GM13977 (cell line): ENCODE measurements at places on chromosomes 11 and 22.

DNA sequence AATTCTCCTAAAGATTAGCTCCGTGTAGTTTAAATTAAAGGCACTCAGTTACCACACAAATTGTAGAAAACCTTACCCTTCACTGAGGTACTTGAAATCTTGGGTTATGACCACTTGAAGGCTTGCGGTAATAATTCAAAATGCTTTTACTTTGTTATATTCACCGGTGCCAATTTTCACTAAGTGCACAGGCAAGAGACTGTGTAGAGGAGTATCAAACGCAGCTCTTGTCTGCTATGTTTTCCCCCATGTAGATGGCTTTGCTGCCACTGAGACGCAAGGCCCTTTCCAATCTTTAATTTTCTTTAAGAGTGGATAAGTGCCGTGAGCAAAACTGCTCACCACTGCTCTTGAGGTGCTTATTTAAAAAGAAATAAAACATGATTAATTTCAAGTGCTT lies 155.8 kb downstream of the CADM1 start:
- no peak for DNase-seq

DNA sequence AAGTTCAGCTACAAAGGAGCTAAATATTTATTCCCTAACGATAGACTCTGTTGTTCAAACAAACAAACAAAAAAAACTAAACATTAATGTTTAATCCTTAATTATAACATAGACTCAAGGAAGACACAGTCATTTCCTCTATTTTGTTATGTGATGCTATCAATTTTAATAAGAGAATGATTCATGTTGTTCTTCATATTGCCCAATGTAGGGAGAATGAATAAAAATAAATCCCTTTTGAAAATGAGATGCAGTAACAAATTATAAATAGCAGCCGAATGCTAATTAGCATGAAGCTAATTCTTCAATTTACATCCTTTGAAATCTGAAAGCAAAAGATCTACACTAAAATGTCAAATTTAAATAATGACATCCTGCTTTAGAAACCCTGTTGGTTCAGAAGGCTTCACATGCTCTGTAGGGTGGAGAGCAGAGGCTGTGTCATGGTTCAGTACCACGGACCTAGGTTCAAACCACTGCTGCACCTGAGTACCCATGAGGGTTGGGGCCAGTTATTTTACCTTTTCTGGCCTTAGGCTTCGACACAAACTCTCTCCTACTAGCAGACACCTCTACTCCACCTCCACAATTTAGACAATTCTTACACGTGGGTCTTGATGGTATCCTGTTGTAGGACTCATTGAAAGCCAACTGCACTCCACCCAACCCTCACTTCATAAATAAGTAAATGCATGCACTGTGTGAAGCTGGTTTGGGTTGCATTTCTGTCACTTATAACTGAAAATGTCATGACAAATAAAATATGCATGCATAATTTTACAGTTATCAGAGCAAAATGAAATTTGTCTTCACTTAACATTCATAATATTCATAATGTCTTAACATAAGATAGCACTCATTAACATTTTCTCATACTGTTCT lies 89.0 kb downstream of the RRAS2 start:
- DNase-seq, result no peak

DNA sequence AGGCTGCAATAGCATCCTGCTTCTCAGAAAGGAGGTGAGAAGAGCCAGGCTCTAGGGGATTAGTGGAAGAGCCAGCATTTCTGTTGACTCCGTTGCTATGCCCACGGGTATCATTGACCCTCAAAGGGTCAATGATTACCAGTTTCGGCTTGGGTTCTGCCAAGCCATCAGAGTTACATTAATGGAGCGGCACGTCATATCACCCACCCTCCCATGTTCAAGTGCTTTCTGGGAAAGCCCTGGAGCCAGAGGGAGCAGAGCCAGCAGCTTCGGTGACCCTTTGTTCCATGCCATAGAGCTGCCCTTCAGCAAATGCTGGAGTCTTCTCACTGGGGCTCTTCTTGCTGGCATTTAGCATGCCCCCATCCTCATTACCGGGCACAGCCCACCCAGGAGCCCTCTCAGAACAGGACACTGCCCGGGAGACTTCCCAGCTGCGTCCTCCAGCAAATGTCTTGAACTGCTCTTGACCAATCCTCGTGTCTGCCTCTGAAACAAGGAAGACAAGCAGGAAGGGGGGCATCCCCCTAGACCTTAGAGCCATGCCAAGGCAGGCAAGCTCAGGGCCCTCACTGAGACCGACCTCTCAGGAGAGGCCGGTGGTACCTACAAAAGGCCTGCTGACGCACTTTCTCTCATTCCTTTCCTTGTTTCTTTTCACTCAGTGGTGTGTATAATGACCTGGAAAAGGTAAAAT lies 14.6 kb downstream of the KCNJ1 start:
- no peak for DNase-seq

DNA sequence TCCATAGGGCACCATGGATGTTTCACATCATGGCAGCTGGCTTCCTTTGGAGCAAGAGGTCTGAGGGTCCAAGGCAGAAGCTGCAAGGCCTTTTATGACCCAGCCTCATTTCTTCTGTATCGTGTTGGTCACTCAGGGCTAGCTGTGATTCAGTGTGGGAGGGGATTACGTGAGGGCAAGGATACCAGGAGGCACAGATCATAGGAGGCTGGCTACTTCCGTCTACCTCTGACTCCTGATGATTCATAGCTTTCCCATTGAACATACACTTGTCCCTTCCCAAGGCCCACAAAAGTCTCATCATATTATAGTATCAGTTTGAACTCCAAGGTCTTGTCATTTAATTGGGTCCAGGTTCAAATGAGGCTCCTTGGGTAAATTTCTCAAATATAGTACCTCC lies 135.3 kb upstream of the ZBED5 start:
- DNase-seq, result no peak

GRCh38 chr11:11750017-11750878 lies 91.5 kb upstream of the USP47 start:
- no peak for DNase-seq

- peak; percentile 72 for DNase-seq
These were observed 54.0 kb downstream of the MIAT start for GRCh38 chr22:26711205-26711963.

DNA sequence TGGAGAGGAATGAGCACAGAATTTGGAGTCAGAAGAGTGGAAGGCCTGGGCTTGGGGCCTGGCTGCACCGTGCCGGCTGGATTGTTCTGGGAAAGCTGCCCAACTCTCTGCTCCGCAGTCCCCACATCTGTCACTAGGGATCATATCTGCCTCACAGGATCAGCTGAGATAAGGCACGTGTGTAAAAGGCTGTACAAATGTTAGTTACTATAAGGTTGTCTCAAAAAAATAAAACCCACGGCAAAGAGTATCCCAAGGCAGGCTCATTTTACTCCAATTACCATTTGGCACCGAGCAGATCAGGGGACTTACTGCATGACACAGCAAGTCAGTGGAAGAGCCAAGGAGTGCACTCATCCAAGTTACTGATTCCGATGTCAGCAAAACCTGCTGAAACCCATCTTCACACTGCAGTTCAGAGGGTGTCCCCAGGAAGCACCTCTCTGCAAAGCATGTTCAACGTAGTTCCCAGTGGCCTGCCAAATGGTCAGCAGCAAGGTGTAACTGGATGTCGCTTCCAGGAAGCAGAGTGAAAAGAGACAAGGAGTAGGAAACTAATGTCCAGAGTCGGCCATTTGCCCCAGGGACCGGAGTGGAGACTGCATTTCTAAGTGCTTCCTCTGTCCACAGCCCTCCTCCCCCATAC lies 18.1 kb upstream of the MRTFA start:
- DNase-seq, result no peak

- DNase-seq, result no peak
These were observed 12.9 kb downstream of the TSPAN32 start for GRCh38 chr11:2314525-2315394.

GRCh38 chr11:100515087-100515486 lies 172.0 kb upstream of the ARHGAP42 start:
- DNase-seq, result no peak

- DNase-seq, result no peak
These were observed 75.7 kb upstream of the SUSD2 start for GRCh38 chr22:24105631-24106030.

DNA sequence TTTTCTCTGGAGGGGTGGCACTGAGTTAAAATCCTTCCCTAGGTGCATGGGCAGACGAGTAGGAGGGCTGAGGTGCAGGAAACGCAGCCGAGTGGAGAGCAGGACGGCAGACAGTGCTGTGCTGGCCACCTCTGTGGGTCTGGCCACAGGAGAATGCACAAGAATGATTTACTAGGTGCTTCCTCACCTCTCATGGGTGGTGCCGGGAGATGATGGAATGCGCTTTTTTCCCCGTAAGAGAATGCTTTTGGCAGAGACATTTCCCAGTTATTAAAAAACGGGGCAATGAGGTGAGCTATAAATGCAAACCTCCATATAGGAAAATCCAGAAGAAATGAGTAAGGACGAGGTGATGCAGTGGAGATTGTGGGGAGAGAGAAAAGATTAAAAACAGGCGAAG lies 86.1 kb downstream of the ADAMTS15 start:
- no peak for DNase-seq

DNA sequence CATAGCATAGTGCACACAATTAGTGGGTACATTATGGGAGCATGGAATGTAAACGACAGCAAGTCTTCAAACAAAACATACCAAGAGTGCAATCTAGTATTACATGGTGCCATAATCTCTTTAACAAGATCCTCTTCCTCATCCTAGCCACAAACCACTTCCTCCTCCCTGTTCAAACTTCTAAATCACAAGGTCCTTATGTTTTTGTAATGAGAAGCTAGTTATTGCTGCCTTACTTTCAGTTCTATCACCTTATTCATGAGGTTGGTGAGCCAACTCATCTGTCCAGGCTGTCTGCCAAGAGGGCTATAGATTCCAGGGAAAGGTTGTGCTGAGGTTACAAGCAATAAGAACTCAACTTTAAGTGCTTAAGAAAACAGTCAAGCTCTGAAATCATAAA lies 195.4 kb upstream of the ARHGAP20 start:
- DNase-seq, result no peak

DNA sequence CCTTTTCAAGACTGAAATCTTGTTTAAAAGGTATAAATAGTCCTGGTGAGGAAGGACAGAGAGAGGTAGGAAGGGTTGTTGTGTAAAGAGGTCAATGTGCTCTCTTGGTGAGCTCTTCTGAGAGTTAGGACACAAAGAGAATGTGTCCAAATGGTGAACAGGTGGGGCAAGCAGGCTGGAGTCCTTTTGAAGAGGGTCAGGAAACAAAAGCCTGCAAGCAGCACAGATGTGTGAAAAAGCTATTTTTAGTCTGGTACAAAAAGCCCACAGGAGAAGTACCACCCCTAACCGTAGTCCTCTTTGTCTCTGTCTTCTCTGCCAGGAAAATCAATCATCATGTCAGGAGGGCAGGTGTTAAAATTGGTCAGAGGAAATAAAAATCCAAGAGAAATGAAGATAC lies 54.4 kb upstream of the SYN3 start:
- no peak for DNase-seq

DNA sequence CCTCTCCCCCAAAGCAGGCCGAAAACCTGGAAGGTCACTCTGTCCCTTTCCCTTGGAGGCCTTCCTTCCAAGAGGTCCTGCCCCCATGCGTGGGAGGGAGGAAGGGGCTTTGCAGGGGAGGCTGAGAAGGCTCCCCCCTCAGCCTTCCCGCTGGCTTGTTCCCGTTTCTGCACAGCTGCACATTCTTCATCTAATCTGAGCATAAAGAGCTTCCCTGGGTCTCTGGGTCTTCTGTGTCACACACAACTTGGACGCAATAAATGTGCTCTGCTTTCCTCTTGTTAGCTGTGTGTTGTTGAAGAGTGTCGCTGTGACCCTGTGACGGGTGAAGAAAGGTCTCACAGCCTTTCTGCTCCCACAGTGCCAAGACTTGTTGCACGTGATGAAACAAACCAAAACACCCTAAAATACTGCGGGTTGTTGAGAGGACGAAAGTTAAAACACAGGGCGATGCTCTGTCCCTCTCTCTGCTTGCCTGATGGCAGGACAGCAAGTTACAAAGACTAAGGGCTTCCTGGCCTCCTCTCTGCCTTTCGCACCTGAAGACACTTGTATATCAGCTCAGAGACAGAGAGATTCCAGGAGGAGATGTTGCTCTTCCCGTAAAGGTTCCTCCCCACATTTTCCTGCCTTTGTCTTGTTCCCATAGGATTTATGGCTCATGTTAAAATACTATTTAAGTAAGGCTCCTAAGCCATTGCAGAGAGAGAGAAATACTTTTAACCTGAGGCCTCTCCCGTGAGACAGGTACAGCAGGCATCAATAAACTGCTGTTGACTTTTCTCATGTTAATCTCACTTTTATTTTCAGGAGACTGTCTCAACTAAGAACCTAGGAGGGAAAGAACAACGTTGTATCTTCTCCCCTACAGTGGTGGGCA lies 15.4 kb upstream of the IFITM3 start:
- no peak for DNase-seq

DNA sequence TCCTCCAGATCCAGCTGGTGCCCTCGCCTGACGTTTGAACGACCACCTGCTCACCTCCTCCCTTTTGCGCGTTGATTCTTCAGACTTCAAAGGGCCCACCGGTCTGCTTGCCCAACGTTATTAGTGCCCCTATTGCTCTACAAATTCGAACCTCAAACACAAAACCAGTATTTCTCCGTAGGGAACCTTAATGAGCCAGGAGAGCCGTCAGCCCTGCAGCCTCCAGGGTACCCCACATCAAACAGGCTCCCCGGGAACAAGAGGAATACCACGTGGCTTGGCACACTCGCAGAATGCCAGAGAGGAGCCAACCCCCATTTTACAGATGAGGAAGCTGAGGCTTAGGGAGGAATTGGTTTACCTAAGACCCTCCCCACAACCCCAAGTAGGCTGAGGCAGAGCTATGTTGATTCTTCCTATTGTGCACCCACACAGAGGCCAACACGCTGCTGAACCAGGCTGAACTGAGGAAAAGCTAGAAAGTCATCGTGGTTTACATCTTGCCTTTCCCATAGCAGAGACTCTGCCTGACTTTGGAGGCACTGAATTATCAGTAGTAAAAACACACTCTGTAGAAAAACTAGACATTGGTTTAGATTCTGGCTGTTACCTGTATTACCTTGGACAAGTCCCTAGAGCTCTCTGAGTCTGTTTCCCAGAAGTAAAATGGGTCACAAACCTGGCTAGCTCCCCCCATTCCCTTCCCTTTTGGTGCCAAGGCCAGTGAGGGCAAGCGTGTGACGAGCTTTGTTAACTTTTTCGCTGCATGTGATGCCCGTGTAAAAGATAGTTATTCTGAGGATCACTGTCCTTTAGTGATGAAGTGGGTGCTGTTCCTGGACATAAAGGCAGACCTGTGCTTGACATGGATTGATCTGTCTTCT lies 764 bp downstream of the TKFC start:
- peak; percentile 46 for DNase-seq

GRCh38 chr11:94129512-94130297 lies 1.1 kb downstream of the PANX1 start:
- DNase-seq, result no peak
